ENCODE measurements at places on chromosomes 12 and 14.

DNA sequence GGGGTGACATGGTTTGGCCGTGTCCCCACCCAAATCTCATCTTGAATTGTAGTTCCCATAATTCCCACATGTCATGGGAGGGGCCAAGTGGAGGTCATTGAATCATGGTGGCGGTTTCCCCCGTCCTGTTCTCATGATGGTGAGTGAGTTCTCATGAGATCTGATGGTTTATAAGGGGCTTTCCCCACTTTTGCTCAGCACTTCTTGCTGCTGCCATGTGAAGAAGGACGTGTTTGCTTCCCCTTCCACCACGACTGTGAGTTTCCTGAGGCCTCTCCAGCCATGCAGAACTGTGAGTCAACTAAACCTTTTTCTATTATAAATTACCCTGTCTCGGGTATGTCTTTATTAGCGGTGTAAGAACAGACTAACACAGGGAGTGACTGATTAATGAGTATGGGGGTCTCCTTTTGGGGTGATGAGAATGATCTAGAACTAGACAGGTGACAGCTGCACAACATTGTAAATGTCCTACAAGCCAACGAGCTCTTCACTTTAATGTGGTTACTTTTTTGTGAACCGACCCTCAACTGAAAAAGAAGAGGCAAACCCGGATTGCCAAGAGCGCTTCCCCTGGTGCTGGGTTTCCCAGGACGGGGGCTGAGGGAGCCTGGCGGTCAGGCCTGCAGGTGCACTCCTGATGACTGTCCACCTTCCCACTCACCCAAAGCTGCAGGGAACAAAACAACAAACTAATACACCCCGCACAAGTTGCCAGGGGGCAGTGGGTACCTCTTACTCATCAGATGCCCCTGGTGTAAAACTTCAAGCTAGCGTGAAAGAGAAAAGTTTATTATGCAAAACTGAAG lies 90.1 kb downstream of the NCOR2 start:
- no peak for DNase-seq

DNA sequence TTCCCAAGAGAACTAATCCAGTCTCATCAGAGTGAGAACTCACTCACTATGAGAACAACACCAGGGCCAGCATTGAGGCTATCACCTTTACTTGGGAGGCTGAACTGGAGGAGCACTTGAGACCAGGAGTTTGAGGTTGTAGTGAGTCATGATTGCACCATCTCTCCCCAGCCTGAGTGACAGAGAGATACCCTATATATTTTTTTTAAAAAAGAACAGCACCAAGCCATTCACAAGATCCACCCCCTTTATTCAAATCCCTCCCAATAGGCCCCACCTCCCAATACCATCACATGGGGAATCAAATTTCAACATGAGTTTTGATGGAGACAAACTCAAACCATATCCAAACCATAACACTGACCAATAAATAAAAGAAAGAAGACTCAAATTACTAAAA lies 3.7 kb upstream of the TMX1 start:
- DNase-seq: no peak

DNA sequence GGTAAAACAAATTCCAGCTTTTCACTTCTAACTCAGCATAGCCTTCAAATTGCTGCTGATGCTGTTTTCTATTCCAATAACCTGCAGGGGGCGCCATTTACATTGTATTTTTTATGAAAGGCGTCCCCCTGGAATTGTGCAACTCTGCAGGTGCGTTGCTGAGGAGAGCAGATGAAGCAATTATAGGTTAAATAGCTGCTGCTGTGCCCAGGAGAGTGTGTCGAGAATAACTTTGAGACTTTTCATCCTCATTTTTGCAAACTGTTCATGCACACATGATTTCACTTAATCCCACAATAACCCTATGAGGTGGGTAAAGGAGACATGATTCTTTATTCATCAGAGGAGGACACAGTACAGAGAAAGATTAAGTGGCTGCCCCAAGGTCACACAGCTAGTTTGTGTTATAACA lies 75.7 kb downstream of the MYRFL start:
- DNase-seq: no peak

- DNase-seq: no peak
Observed at GRCh38 chr14:97233319-97233985, 436.3 kb downstream of the VRK1 start.

DNA sequence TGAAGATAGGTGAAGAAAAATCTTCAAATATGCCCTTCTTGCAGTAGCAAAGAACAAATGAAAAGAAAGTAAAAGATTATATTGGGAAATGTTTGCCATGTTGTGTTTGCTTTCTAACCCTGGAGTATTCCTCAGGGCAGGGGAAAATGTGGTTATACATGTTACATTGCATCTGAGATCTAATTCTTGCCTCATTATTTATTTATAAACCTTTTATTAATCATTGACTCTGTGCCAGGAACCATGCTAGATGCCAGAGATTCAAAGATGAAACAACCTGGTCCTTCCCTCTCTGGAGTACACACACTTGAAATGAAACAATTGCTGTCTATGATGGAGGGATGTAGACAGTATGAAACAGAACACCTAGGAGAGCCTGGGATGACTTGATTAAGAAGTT lies 128.1 kb upstream of the HMGA2 start:
- DNase-seq: no peak

DNA sequence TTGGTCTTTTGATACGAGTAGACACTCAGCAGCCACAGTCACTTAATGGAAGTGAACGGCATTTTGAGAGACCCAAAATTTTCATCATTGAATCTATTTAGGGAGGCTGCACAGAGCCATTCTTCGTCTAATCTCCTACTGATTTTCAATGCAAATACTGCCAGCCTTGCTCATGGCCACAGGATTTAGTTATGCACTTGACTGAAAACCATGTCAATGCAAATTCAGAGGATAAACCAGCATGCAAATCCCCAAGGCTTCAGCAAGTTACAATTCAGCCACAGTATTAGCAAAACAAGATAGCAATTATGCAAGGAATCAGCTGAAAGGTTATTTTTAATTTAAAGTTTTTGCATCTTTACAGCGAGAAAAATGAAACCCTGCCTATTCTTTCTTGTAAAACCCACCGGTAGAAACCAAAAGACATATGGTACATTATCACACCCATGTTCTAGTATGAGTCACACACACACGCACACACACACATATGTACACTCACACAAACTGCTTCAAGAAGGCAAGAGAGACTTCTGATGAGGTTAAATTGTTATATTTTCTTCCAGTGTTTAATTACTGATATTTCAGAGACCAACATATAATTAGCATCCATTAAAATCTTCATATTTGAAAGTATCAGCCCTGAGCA lies 985.3 kb upstream of the FLRT2 start:
- DNase-seq: no peak

DNA sequence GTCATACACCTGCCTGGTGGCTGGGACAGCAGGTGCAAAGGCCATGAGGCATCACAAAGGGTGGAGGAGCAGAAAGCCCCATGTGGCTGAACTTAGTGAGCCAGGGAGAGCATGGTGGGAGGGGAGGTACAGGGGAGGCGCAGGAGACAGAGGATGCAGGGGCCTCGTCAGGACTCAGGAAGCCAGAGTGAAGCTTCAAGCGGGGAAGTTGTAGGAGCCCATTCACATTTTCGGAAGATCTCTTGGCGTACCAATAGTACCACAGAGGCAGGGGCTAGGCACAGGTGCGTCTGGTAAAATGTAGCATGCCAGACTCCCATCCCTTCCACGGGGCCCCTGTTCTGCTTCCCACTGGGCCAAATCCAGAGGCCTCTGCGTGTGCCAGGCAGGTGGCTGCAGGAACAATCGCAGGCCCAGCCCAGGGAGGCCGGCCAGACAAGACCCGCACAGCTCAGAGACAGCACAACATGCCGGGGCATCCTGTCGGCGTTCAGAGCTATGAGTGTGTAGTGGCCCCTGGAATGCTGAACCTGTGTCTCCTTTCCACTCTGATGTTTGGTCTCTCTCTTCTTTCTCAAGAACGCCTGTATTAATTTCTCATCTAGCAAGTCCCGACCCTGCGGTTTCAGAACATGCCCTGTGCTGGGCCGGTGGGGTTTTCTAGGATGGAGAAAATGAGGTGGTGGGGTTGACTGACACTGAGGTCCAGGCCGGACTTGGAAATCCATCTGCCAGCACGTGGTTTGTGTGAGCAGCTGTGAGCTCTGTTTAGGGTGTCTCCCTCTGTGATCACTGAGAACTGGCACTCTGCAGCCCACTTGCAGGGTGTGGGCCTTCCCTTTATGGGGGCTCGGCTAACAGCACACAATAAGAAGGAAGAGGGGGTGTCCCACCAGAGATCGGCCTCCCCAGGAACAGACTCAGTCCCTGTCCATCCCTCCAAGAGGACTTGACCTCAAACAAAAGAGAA lies 5.5 kb upstream of the TMEM132D start:
- no peak for DNase-seq

All from anterior cingulate cortex (tissue), 58 donors.